ENCODE measurements at places on chromosomes 3 and 15. TPM values are rescaled to one million over a fixed set of nuclear protein-coding genes. Genes with fewer than 3 reads are reported as not detected.
A peak's percentile ranks its signal among the peaks of the same experiment; 100 is the strongest.

The CCDC51 gene
- total RNA-seq = 31.1 TPM

GRCh38 chr3:11699083-11699427 is 55.3 kb upstream of the VGLL4 start:
- DNase-seq = peak; percentile 75

DNA sequence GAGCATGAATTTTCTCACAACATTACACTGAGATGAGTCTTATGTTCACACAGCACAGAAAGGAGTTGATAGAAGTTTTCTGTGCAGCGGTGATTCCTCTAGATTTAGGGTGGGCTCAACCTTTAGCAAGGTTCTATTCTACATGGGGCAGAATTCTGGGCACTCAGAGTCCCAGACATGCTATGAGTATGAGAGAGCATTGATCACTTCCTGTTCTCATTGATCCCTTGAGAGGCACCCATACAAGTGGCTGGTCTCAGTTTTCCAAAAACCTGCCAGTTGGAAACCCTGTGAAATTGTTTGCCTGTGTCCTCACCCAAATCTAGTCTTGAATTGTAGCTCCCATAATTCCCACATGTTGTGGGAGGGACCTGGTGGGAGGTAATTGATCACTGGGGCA is 112.5 kb upstream of the NR2F2 start:
- no peak for DNase-seq

DNA sequence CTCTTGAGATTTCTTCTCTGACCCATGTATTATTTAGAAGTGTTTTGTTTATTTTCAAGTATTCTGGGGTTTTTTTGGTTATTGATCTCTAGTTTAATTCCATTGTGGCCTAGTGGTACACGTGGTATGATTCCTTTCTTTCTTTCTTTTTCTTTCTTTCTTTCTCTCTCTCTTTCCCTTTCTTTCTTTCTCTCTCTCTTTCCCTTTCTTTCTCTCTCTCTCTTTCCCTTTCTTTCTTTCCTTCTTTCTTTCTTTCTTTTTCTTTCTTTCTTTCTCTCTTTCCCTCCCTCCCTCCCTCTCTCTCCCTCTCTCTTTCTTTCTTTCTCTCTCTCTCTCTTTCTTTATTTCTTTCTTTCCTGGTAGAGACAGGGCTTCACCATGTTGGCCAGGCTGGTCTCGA is 85.7 kb upstream of the UBE2E1 start:
- no peak for DNase-seq
